ENCODE measurements at places on chromosomes 1 and 21.

- no peak for DNase-seq
Observed at GRCh38 chr1:229325853-229326487, 16.9 kb downstream of the CCSAP start.

- DNase-seq, result no peak
Observed at GRCh38 chr21:45800339-45801080, 157.0 kb downstream of the PCBP3 start.

GRCh38 chr1:13540866-13541265 is 27.1 kb upstream of the LRRC38 start:
- no peak for DNase-seq

DNA sequence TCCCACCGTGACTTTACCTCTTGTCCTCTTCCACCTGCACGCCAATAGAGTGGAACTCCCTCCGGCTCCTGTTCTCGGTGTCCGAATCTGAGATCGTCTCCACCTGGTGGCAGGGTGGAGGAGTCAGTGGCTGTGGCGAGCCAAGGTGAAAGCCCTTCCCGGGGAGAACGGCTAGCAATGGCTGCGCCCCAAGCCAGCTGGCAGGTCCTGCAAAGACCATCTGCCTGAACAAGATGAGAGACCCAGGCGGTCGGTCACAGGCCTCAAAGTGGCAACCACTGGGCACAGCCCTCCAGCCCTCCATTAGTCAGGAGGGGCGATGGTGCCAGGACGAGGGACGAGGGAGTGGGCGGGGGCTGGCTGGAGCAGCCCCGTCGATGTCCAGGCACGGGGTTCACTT is 25.4 kb upstream of the SMIM12 start:
- DNase-seq, result no peak

DNA sequence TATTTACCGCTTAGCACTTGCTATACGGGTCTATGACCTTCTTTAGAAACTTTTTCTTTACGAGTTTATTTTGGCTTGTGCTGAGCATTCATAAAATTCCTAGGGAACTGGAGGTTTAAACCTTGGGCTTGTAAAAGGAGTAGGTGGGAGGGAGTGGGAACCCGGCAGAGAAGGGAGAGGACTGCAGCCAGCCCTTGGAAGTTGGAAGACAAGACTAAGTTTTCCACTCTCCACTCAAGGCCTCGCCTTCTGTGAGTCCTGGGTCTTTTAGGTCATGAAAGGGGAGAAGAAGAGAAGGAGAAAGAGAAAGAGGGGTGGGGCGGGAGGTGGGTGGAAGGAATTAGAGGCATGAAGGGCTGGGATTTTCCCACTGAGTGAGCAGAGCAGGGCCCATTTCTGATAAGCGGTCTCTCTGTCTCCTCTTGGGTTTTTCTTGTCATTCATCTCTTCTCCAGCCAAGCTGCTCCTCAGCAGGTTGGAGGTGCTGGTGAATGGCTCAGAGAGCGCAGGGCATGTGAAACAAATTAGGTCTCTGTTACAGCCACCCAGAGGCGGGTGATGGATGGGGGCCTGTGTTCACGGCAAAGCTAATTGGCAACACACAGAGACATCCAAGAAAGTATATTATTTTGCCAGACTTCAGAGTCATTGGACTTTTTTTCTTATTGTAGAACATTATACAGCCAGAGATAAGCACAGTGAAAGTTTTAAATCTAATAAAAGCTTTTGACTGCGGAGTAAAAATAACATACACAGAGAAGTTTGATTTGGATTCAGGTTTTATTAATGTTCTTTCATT is 247.3 kb downstream of the FOXD2 start:
- no peak for DNase-seq

GRCh38 chr1:233505130-233505529 is 108.8 kb upstream of the KCNK1 start:
- no peak for DNase-seq

GRCh38 chr1:4000811-4001251 is 100.8 kb upstream of the C1orf174 start:
- no peak for DNase-seq

GRCh38 chr21:41877901-41878830 is 978 bp downstream of the PRDM15 start:
- DNase-seq, result no peak

DNA sequence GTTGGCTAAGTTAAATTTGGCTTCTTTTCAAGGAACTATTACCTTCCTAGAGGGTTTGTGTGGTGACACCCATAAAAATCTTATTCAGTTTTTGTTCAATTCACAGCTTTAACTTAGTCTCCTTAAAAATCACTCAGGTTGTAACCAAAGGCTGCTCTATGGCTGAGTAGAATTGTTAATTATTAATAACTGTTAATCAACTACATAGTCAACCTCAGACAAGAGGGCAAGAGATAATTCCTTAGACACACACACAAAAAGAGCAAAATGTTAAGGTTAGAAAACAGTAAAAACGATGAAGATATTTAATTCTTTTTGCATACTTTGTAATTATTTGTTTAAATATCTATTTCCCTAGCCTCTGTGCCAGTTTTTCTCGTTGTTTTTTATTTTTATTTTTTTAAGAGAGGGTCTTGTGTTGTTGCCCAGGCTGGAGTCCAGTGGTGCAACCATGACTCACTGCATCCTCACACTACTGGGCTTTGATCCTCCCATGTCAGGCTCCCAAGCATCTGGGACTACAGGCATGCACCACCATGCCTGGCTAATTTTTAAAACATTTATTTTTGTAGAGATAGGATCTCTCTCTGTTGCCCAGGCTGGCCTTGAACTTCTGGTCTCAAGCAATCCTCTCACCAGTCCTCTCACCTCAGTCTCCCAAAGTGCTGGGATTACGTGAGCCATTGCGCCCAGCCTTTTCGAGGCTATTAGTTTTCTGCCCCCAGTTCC is 215.2 kb downstream of the DISC1 start:
- DNase-seq, result no peak

DNA sequence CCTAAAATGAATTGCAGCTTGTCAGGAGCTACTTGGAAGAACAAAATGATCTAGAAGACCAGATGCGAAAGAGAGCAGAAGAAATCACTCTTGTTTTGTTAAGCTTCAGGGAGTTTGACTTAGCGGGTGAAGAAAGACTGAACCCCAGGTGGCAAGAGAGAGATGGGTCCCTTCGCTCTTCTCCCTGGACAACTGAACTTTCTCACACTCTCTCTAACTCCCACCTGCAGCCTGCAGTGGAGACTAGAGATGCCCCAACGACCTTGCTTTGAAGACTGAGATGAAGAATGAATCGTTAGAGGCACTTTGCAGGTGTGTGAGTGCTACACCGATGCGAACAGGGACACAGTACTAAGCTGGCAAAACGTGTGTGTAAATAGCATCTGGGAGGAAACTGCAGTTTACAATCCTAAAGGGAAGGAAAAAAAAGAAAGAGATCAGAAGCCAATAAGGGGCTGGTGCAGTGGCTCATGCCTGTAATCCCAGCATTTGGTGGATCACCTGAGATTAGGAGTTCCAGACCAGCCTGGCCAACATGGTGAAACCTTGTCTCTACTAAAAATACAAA is 64.5 kb upstream of the LYST start:
- no peak for DNase-seq

DNA sequence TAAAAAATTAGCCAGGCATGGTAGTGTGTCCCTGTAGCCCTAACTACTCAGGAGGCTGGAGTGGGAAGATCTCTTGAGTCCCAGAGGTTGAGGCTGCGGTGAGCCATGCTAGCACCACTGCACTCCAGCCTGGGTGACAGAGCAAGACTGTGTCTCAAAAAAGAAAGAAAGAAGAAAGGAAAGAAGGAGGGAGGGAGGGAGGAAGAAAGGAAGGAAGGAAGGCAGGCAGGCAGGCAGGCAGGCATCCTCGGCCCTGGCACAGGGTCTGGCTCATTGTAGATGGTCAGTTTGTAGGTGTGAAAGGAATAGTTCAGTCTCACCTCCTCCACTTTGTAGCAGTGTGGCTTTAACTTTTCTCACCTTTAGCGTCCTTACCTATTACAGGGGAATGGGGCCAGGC is 25.0 kb downstream of the NAV1 start:
- no peak for DNase-seq

- DNase-seq, result no peak
Observed at GRCh38 chr1:228341814-228342626, 64.6 kb downstream of the TRIM11 start.

GRCh38 chr1:235720544-235720943 is 71.0 kb upstream of the GNG4 start:
- no peak for DNase-seq

DNA sequence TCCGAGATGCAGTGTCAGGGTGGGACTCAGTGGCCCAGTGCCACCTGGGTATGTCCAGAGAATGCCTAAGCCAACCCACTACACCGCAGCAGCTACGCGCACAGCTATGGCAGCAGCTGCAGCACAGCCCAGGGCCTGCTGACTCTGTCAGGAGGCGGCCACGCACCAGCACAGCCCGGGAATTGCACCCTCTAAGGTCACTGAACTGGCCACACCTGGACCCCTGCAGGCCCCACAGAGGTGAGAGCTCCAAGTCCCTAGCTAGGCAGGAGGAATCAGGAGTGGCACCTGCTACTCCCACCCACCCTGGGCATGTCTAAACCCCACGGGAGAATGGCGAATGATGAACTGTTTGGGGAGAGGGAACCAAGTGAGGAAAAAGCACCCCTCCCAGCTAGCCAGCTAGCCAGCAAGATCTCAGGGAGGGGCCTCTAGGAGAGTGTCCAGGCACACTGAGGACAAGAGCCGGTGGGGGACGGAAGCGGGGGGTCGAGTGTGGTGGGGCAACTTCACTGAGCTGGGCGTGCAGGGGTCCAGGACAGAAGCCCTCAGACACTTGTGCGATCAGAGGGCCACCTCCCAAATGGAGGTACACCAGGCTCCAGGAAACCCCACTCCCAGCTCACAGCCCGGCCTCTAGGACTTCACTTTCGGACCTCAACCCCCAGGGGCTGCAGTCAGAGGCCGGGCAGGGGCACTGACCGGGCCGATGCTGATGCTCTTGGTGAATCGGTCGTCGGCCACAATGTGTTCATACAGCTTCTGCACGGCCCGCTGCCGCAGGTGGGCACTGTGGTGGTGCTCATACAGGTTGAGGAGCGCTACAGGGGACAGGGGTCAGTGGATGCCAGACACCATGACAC is 13.9 kb downstream of the LSS start:
- DNase-seq, result no peak

DNA sequence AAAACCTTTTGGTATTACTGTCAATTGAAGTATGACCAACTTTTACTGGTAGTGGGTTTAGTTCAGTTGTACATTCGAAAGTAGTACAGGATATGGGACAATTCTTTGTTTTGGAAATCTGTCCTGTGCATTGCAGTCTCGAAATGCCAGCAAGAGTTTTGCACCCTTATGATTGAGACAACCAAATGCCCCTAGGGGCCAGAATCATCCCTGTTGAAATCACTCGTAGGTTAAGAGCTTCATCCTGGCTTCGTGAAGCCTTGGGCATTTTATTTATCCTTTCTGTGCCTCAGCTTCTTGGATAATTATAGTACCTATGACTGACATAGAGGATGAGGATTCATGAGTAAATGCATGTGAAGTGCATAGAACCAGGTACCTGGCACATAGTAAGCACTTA is 2.4 kb upstream of the GOLT1A start:
- no peak for DNase-seq

DNA sequence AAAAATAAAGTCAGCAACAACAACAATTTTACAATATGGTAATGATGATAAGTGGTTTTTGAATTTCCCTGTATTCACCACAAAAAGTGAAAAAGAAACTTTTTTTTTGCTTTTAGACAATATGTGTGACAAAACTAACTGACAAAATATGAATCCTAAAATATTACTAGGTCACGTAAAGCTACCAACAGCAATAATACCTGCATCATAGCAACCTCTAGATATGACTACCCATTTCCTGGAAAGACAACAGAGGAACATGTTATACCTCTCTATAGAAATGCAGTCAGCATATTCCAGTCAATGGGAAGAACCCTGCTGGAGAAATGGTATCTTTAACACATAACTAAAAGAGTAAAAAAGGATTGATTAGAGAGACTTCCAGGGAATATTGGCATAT is 73.7 kb downstream of the PDE4B start:
- DNase-seq, result no peak

- DNase-seq, result no peak
Observed at GRCh38 chr1:107535091-107535490, 394.3 kb downstream of the NTNG1 start.

- DNase-seq, result no peak
Observed at GRCh38 chr1:177966199-177966598, 3.7 kb downstream of the SEC16B start.

- DNase-seq, result no peak
Observed at GRCh38 chr1:22107126-22107525, 35.8 kb downstream of the WNT4 start.

- no peak for DNase-seq
Observed at GRCh38 chr1:23246274-23246673, 29.0 kb upstream of the HTR1D start.

GRCh38 chr1:39525366-39526165 is 34.1 kb downstream of the BMP8A start:
- DNase-seq, result no peak

- no peak for DNase-seq
Observed at GRCh38 chr1:212107481-212107880, 71.9 kb downstream of the DTL start.

- DNase-seq, result no peak
Observed at GRCh38 chr1:208308221-208308620, 64.0 kb upstream of the PLXNA2 start.

GRCh38 chr1:208111646-208112190 is 132.5 kb downstream of the PLXNA2 start:
- no peak for DNase-seq

DNA sequence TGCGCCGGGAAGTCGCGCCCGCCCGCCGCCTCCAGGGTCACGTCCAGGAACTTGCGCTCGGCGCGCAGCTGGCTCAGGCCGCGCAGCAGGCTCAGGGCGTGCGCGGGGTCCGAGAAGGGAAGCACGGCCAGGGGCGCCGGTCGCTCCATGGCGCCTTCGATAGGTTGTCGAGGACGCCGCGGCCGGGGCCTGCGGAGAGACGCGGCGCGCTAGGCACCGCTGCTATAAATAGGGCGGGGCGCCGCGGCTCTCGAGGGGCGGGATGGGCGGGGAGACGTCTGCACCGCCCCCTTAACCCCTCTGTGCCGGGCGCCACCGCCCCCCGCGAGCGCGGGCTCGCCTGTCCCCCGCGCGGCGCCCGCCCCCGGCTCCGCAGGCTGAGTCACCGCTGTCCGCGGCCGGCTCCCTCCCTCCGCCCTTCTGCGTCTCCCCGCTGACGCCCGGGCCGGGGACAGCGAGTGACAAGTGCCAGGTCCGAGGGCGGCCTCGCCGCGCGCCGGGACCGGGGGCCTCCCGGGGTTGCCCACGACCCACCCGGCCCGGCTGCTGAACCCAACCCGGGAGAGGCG is at the start of gene KLHL21:
TSS of gene KLHL21 (minus strand) at position 201 of the 569 bp plus-strand sequence. CDS start at position 149, 52 bp downstream.
- no peak for DNase-seq

GRCh38 chr1:228323401-228323800 is 83.2 kb downstream of the TRIM11 start:
- no peak for DNase-seq

- no peak for DNase-seq
Observed at GRCh38 chr1:113947388-113948107, 18.4 kb downstream of the HIPK1 start.
